Myocyte (in vitro differentiated cells): ENCODE measurements at places on chromosomes 2 and 18.

GRCh38 chr2:125959047-125959446 is 696.9 kb upstream of the GYPC start:
- DNase-seq = no peak

DNA sequence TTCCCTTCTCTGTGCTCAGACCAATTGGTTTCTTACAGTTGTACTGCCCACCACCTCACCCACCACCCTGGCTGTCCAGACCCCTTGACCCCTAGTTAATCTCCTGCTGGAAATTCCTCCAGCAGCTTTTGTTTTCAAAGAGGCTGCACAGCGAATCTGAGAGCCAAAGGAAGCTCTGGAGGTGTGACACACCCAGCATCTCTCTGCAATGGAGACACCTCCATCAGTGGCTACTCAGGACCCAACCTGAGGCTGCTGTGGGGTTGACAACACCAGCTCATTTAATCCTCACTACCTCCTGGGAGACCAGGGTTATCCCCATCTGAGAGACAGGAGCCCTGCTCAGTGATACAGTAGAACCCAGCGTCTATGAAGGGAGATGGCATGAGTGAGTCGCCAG is 86.4 kb downstream of the BIN1 start:
- DNase-seq = no peak

DNA sequence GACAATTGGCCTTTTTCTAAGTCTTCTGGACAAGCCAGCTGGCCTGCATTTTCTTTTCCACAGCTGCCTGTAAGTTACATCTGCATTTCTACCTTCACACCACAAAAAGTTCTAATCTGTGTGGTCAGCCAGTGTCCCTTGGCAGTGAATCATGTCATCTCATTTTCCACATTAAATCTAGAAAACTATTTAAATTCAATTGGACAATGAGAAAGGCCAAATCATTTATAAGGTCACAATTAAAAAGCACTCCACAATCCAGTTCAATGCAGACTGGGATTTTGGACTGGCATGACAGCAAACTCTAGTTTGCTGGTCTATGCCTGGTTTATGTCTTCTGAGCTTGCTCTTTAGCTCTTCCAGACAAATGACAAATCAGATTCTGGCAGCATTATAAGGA is 494.2 kb upstream of the SPHKAP start:
- DNase-seq = no peak

GRCh38 chr18:79732721-79733025 is 53.1 kb downstream of the CTDP1 start:
- no peak for DNase-seq

- no peak for DNase-seq
These were observed 94.6 kb downstream of the NYAP2 start for GRCh38 chr2:225494100-225494459.

GRCh38 chr18:7071600-7071999 is 46.0 kb downstream of the LAMA1 start:
- no peak for DNase-seq

DNA sequence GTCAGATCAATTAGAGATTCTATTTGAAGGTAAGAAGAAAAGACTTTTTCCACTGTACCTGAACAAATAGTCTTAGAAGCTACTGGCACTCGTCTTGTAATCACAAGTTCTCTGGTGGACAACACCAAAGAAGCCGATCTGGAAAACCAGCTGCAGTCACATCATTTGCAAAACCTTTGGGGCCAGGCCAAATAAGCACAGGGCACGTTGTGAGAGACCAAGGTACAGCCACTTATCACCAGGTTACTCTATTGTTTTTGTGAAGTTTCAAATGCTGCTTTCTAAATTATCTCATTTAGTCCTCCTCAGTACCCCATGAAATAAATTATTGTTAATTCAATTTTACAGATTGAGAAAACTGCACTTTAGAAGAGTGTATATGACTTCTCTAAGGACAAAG is 18.5 kb downstream of the ROCK1 start:
- DNase-seq = no peak

GRCh38 chr2:190693533-190694232 is 44.8 kb downstream of the NAB1 start:
- DNase-seq = no peak

GRCh38 chr2:52084759-52085158 is 1052.8 kb upstream of the NRXN1 start:
- no peak for DNase-seq
